ENCODE measurements at places on chromosomes 16 and 17. TPM values are rescaled to one million over a fixed set of nuclear protein-coding genes. Genes with fewer than 3 reads are reported as not detected.

GRCh38 chr17:2362416-2362815, 25.1 kb downstream of the SGSM2 start:
- no peak for DNase-seq

- peak; percentile 10 for DNase-seq
Measured at GRCh38 chr17:30782206-30782605, 42.3 kb downstream of the CRLF3 start.

- DNase-seq = no peak
Measured at GRCh38 chr17:55699181-55699860, 23.3 kb downstream of the TMEM100 start.

DNA sequence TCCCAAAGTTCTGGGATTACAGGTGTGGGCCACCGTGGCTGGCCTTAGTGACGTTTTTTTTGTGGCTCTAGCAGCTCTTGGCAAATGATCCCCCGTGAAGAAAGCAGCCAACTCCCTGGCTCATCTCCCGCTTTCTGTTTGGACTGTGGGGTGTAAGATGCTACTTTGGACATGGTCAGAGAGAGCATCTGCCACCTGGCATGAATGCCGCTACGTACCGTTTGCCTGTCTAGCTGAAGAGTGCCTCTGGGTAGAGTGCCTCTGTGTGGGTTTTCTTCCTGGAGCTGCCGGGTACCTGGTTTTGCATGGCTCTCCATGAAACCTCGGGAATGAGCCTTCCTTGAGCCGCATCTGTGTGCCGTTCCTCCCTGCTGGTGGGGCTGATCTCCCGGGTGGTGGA, 34.3 kb downstream of the NDEL1 start:
- no peak for DNase-seq

DNA sequence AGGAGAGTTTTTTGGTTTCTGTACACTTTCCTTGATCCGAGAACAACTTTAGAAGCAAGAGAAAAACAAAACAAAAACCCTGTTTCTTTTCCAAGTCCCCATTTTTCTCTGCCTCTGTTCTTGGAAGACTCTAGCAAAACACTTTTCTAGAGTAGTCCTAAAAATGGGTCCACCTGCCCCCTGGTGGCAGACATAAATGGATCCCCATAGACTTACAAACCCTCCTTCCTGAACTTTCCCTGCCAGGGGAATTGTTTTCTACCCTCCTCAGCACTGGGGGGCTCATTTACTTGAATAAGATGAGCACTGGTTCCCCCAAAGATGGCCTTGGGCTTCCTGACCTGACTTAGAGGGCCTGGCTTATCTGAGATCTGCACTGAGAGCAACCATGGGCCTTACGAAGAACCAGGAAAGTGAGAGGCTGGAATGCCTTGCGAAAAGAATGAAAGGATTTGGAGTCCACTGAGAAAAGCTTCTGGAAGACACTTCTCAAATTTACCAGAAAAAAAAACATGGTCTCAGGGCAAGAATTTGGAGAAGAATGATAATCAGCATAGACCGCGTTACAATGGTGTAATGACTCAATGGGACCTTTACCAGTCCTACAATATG, 48.0 kb upstream of the CDYL2 start:
- DNase-seq = peak; percentile 17

DNA sequence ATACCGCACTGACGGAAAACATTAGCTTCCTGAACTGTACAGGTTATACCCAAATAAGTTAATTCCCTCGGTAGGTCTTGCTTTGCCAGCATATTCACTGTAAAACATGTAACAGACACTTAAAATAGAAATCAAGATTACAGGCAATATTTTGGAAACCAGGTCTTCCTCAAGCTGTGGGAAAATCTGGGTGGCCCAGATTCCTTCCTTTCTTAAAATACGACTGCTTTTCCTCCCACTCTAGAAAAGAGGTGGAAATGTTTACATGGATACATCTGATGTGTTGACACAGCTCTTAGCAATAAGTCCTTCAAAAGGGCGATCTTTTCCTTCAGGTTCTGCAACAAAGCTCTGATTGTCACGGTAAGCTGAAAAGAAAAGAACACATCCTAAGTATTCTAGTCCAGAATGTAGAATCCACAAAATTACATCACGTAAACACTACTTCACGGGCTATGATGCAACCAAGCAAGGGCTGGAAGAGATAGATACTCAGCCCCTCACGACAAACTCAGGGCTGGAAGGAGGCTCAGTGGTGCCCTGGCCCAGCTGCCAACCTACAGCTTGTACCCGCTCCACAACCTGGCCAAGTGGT, 18.4 kb downstream of the STX8 start:
- DNase-seq = no peak

The PMFBP1 gene
- total RNA-seq = 0.51 TPM

The GDE1 gene
- total RNA-seq = 52.1 TPM

All from fibroblast of lung (primary cell).